Fibroblast of skin of abdomen (primary cell): ENCODE measurements at places on chromosomes 1 and 21.

DNA sequence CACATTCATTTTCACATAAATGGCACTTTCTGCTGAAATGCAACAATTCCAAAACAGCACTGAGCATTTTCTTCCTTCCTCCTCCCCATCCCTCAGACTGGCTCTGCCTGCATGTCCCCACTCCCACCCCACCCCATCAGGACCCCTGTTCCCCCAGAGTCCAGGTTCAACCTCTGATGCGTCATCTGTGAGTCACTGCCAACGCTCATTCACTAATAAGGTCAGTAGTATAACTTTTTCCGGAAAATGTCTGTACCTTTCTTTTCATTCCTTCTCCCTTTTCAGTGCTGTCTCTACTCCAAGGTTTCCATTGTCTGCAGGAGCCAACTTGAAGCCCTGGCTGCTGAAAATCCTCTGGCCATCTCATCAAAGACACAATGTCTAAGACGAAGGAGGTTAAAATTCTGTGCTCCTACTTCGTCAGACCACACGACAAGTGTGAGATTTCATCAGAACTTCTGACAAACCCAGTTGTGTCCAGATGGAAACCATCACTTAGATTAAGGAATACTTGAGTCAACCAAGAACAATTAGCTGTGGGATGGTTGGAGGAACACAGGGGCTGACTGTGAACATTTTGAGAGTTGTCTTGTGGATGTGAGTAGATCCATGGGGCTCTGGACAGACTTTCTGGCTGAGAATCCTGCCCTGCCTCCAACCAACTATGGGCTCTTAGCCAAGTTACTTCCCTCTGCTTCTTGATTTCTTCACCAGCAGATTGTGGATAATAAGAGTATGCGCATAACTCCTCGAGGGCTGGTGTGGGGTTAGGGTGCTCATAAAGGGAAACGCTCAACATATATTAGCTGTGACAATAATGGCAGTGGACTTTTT, 35.6 kb upstream of the UTS2 start:
- peak; percentile 41 for DNase-seq

DNA sequence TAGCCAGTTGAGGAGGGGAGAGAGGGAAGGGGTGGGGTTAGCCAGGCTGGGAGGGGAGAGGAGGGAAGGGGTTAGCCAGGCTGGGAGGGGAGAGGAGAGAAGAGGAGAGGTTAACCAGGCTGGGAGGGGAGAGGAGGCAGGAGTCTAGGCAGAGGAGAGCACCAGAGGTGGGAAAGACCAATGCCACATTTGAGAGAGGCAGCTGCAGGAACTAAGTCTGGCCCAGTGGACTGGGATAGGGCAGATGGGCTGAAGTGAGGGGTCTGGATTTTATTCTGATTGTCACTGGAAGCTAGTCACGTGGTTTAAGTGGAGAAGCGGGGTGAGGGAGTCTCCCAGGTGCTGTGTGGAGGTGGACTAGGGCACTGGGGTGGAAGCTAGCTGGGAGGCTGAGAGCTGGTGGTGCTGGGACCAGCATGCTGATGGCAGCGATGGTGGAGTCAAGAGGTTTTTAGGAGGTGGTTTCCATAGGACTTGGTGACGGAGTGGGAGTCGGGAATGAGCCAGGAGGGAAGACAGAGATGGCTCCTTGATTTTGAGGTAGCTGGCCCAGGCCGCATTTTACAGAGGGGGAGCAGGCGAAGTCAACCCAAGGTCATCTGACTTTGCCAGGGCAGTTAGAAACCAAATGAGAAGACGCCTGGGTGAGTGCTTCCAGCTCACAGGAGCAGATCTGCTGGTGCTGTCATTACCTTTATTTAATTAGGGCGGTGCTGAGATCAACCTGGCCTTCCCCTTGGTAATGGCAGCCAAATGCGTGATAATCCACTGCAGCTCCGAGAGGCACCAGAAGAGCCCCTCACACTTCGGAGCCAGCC, 42.8 kb downstream of the DISP3 start:
- no peak for DNase-seq

DNA sequence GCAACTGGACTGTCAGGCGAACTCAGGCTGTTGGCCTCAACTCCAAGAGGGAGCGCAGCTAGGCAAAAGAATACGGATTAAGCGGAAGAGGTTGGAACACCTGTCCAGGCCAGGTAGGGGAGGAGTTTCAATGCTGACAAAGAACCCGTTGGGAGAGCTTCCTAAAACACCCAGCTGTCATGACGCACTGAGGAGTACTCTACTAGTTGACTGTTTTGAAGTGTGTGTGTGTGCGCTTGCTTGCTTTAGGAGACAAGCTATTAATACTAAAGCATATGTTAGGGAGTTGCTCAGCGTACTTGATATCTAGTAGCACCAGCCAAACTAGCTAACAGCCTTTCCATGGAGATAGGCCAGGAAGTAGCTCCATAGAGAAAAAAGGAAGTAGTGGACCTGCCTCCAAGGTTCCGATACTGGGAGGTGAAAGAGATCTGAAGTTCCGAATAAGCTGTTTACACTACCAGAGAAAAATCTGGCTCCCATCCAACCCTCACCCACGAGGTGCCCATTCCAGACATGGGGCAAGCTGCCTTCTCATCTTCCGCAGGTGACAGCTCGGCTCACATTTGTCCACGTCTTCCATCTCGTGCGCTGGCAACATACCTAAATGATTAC, 974 bp upstream of the FNBP1L start:
- DNase-seq = no peak

DNA sequence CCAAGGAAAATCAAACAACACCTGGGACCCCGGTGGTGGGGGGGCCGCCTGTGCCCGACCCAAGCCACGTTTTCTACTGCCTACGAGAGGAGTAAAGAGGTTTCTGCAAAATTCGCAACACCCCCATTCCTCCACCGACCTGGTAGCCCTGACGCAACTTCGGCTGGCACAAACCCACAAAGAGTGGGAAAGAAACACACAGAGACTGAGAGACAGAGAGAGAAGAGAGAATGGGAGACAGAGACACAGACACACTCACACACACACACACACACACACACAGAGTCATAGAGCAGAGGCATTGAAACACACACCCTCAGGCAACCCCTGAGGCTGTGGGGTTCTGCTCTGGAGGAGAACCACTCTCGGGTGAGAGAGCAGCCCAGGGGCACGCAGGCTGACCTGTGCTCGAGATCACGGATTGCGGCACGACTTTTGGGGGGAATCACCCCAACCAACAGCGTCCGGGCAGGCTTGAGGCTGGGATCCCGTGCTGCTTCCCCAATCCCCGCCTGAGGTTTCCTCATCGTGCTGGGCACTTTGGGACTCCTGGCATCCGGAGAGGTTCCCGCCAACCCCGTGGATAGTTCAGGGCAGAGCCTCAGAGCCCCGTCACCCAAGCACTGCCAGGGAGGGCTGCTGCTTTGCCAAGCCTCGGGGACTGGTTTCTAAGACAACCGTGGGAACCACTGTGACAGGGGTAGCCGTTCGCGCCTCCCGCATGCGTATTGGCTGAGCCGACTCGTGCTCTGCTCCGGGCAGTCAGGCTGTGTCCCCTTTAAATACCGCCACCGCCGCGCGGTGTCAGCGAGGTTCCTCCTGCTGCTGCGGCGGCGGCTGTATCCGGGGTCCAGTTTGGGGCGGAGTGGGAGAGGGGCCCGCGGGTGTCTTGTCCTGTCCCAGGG, 682.4 kb upstream of the TPTE start:
- no peak for DNase-seq

DNA sequence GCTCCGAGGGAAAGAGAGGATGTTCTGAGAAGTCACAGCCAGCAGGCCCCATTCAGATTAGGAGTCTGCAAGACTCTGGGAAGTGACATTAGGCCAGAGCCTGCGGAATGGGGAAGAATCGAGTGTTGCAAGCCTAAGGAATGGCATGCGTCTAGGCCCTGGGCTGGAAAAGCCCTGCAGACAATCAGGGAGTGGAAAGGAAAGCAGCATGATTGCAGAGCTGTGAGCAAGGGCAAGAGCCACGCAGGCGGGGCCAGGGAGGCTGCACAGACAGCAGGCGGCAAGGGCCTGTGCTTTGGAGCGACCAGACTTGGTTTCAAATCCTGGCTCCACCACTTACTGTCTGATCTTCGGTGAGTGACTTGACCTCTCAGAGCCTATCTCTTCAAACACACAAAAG, 118.2 kb downstream of the RRAGC start:
- DNase-seq = peak; percentile 20

DNA sequence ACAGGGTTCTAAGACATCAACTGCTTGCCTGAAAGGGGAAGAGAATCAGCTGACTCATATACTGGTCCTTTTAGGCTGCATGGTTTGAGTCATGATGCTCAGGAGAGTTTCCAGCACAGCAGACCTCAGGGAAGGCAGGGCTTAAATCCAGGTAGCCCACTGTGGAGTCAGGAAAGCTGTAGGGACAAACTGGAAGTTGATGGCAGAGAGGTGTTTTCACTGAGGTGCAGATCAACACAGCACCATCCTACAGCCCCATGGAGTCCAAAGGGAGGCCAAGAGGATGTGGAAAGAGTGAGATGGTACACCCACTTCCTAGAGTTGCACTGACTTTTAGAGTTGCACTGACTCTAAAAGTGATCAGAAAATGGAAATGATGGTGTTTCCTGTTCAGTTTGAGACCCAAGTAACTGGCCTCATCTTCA, 252.4 kb upstream of the DUSP10 start:
- peak; percentile 51 for DNase-seq

GRCh38 chr21:39345440-39345839, 3.4 kb downstream of the HMGN1 start:
- no peak for DNase-seq

DNA sequence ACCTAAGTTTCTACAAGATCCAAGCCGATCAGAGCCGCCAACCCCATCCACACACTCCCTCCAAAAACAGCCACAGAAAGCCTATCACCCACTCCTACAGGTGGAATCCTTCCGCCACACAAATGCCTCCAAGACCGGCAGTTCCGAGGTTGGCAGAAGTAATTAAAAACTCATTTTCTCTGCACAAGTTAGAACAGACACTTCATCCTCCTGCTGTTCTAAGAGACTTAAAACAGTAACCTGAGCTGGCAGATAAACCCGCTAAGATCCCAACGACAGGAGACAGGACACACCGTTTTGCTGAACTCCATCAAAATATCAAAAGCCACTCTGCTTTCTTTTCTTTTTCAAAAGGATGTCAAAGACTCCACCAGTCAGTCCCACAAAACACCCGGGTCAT, 2.8 kb downstream of the SSBP3 start:
- DNase-seq = no peak

- DNase-seq = no peak
Observed at GRCh38 chr1:194176212-194176611, 989.8 kb upstream of the B3GALT2 start.

GRCh38 chr1:199698222-199698621, 329.3 kb upstream of the NR5A2 start:
- DNase-seq = no peak

- no peak for DNase-seq
Observed at GRCh38 chr1:8641377-8641997, 176.0 kb downstream of the RERE start.

GRCh38 chr1:63675420-63675931, 82.3 kb downstream of the PGM1 start:
- no peak for DNase-seq

- DNase-seq = no peak
Observed at GRCh38 chr1:56654126-56654923, 9.2 kb downstream of the PRKAA2 start.

GRCh38 chr21:46196733-46197132, 12.5 kb upstream of the SPATC1L start:
- no peak for DNase-seq

DNA sequence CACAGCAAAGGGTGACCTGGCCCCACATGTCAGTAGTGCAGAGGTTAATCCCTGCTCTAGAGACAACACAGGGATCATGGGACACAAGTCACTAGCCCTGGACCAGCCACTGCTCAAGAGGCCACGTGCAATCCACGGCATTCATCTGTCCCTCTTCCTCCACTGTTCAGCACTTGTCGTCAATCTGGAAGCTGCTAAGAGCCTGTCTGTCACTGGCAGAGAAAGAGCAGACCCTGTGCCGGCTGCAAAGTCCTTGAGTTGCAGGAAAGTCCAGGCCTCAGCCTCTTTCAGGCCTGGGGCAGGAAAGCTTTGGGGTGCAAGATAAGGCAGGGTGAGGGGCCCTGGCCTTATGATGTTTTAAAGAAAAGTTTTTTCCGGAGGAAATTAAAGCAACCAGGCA, 16.7 kb downstream of the CELA2B start:
- DNase-seq = no peak

DNA sequence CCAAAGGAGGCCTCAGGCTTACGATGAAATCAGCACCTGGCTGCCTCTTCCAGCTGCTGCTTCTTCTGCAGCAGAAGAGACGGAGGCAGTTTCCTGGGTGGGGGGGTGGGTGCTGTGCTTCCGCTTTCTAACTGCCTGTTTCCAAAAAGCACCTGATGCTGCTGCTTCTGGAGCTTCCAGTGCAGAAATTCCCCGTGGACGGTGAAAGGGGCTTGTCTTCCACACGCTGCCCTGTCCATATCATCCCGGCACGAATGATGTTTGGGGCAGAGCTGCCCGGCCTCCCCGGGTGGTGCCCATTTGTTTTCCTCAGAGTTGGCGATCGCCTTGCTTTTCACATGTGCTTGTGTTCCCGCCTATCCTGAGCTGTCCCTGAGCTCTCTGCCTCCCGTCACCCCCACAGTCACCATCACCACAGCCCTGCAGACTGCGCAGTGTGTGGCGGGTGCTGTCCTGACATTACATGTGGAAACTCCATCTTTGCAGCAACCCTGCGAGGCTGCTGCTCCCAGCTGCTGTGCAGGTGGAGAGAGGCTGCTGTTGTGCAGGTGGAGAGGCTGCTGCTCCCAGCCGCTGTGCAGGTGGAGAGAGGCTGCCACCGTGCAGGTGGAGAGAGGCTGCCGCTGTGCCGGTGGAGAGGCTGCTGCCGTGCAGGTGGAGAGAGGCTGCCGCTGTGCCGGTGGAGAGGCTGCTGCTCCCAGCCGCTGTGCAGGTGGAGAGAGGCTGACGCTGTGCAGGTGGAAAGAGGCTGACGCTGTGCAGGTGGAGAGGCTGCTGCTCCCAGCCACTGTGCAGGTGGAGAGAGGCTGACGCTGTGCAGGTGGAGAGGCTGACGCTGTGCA, 1.8 kb downstream of the TTLL10 start:
- DNase-seq = no peak

DNA sequence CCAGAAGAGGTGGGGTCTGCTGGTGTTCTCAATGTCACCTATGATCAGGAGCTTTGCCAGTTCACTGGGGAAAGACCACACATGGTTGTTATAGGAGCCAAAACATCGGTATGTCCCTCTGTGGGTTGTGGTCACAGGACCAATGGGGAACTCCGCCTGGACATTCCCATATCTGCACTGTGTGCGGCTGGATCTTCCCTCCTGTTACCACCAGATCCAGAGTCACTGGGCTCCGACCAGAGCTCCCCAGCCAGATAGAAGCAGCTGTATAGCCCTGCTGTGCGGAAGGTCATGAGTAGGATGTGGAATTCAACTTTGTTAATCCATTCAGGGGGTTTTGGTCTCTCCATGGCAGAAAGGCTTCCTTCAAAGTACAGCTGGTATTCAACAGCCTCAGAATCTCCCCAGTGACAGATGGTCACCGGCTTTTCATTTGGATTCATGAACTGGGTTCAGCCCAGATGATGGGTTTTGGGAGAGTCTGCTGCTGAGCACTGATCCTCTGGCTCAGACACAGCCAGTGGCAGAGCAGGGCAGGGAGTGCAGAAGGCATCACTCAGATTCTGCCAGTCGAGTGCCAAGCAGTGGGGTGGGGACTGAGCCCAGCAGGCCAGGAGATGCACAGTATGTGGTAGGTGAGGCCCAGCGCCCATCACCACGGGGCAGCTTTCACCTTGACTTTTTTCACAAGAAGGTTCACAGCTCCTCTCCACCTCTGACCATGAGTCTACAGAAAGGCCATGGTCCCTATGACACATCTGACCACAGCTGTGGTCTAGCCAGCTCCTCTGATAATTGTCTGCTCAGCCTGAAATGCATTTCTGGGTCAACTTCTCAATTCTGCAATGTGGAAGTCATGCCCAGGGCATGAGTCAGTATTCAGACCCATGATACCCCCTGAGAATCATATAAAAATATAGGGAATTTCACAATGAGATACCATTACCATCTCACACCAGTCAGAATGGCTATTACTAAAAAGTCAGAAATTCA, 2.9 kb upstream of the SHCBP1L start:
- DNase-seq = peak; percentile 89
